ENCODE measurements at places on chromosomes 7 and 10.

DNA sequence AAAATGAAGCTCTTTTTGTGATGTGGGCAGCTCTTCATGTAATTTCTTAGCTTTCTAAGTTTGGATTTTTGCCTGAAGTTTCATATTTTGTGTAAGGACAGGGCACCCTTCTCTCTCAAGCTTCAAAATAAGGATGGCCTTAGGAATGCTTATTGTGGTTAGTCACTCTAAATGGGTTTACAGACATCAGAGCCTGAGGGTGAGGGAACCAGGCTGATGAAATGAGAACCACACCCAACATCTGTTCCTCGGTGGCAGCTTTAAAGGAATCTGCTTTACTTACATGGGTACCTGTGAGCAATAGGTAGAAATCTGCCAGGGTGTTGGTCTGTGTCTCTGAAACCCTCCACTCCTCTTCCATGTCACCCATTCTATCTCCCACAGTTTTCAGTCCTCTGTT is 174.3 kb downstream of the EMX2 start:
- no peak for DNase-seq

- DNase-seq: no peak
These were observed 155.3 kb downstream of the CAMK1D start for GRCh38 chr10:12504628-12505027.

DNA sequence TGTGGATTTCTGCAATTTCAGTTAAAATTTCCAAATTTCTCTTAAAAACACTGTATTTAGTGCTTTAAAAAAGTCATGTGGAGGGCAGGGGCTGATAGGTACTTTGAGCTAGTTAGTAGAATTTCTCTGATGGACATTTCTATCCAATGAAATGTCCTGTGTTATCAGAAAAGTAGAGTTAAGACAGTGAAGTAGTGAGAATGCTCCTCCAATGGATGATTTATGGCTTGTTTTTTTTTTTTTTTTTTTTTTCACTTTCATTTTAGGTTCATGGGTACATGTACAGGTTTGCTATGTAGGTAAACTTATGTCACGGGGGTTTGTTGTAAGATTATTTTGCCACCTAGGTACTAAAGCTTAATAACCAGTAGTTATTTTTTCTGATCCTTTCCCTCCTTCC is 55.0 kb downstream of the BTAF1 start:
- DNase-seq: no peak

GRCh38 chr7:44366986-44367385 is 41.6 kb upstream of the CAMK2B start:
- DNase-seq: no peak

DNA sequence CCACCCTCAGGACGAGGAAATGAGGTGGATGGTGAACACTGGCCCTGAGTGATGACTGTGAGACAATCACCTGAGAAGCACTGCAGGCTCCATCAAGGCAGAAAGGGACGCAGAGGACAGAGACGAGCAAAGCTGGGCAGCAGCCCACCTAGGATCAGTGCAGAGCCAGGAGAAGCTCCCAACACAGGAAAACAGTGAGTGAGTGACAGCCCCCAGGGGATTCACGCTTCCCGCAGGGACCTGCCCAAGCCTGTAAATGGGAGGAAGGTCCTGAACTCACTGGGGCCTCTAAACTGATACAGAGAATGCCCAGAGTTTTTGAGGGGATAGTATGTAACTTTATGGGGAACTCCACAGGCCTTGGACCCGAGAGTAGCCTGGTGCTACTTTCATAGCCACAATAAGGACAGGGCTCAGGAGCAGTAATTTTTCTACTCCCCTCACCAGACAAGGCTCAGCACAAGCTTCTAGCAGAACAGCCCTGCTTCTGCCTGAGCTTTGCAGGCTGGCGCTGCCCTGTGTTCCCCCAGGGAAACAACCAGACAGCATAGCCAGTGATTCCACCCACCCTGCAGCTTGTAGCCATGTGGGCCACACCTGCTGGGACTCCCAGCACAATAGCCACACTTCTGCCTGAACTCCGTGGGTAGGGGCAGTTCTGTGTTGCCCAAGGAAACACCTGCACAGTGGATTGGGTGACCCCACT is 708.4 kb downstream of the POM121L12 start:
- no peak for DNase-seq
